Activated CD4-positive, alpha-beta T cell treated with anti-CD3 and anti-CD28 coated beads, Interleukin-2, Interleukin-4, amounts not matched to agents 100 ng/mL and 50 ng/mL, durations not matched to agents 16 hours and 8 hours (primary cell): ENCODE measurements at places on chromosomes 13 and 19.

DNA sequence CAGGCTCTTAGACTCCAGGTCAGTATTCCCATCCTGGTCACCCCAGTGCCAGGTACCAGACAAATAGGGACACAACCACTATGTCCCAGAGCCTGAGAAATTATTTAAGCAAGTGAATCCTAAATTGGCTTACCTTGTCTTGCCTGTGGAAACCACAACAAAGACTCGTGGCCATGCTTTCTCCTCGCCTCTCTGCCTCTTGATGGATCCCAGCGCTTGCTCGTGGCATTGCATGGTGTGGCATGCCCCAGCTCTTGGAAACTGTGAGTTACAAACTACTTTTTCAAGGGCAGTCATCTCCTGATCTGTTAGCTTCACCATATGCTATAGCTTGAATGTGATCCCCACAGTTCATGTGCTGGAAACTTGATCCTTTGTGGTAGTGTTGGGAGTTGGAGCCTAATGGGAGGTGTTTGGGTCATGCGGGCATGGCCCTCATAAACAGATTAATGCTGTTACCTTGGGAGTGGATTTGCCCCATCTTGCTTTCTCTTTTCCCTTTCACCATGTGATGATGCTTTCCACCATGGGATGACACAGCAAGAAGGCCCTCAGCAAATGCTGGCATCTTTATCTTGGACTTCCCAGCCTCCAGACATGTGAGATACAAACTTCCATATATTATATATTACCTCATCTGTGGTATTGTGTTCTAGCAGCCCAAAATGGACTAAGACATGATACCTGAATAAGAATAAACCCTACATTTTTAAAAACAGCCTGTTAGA is 31.2 kb downstream of the SPRYD7 start:
- no peak for DNase-seq

DNA sequence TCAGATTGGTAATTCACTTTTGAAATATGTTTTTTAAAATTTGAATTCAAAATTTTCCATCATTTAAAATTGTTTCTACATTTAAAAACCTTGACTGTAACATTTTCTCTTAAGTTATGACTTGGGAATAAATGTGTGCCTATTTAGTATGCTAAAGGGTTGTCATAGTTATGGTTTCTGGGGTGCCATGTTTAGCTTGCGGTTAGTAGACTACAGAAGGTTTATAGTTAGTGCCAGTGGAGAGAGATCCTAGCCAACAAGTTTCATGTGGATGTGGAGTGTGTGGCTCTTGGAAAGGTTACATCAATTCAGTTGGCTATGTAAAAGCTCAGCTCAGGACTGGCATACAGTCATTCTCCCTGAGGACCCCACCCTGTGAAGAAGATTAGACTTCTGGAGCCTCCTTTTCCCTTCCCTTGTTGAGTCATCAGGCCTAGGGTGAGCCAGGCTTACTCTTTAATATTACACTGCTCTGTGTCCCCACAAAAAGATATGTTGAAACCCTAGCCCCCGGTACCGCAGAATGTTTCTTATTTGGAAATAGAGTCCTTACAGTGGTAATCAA is 20.4 kb downstream of the LMO7 start:
- DNase-seq: no peak

- DNase-seq: no peak
Observed at GRCh38 chr13:76993021-76993420, 1.1 kb downstream of the CLN5 start.

DNA sequence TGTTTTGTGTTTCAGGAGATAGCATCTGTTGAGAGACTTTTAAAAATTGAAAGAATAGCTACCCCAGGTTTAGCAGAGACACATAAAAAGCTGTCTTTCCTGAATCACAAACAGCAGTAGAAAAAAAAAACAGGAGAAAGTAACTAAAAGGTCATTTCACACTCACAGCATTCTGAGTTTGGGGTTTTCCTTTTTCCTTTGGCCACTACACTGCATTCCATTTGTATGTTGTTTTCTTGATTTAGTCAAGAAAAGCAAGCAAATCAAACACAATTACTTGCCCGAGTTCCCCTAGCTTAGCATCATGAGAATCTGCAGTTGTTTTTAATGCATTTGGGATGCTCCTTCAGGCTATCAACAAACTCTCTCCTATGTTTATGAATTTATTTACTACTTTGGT is 161.0 kb downstream of the KCTD12 start:
- no peak for DNase-seq

DNA sequence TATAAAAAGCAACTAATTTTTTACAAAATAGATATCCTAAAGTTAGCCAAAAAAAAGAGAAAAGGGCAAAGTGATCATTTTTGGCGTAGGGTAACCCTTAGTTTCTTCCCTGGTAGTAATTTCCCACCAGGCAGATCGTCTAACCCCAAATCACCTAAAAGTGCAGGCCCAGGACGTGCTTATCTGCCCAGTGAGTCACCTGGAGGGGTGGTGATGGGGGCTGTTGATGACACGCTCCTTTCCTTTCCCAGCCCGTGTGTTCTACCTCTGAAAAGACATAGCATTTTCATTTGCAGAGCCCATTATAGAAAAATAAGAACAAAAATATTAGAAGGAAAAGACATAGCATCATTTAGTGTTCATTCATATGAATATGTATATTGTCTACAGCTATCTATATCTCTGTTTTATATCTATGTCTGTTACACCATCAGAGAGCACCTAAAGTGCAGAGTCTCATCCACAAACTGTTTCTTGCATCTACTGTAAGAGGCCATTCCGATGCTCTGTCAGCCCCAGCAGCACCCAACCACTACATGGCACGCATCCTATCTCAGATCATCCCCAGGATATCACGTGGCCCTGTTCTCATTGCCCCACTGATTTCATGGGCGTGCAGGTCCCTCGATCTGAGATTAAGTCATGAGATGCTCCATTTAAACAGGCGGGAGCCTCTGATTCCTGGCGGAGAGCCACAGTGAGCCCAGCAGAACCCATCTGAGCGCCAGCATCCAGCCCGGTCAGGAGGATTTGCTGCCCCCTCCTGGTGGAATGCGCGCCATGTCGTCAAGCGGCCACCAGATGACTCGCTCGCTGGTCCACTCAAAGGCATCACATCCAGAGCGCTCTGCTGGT is 8.5 kb upstream of the LILRB3 start:
- DNase-seq: peak; percentile 79

- DNase-seq: no peak
Observed at GRCh38 chr13:47420020-47420419, 523.2 kb upstream of the HTR2A start.

- DNase-seq: no peak
Observed at GRCh38 chr13:107275945-107276614, 708.1 kb upstream of the ARGLU1 start.

GRCh38 chr13:97521726-97522125 is 87.8 kb downstream of the RAP2A start:
- DNase-seq: no peak

DNA sequence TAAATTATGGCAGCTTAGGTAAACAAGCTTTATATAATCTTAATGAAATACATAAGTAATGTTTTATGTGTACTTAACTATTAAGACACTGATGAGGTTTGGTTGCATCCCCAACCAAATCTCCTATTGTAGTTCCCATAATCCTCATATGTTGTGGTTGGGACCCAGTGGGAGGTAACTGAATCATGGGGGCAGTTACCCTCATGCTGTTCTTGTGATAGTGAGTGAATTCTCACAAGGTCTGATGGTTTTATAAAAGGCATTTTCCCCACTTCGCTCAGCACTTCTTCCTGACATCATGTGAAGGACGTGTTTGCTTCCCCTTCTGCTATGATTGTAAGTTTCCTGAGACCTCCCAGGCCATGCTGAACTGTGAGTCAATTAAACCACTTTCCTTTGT is 212.7 kb downstream of the DIAPH3 start:
- no peak for DNase-seq

- peak; percentile 20 for DNase-seq
Observed at GRCh38 chr19:5828661-5829566, 10.6 kb downstream of the FUT6 start.

GRCh38 chr13:74920361-74920760 is 561.6 kb downstream of the TBC1D4 start:
- DNase-seq: no peak

GRCh38 chr13:37923236-37923635 is 53.7 kb upstream of the TRPC4 start:
- no peak for DNase-seq

DNA sequence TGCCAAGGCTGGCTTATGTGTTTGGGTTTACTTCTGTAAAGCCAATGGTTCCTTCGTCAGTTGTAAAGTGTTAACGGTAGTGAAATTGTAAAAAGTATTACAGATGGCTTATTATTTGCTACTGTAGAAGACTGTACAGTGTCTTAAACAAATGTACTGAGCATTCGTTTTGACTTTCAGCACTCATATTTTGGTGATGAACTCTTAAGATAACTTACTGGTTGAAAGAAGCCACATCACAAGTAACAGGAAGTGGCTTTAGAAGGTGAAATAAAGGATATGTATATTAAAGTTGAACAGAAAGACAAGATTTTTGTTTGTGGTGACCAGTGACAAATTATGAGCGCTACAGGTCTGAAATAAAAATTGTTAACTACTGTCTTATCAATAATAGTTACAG is 64.2 kb downstream of the URI1 start:
- DNase-seq: peak; percentile 42

- DNase-seq: no peak
Observed at GRCh38 chr13:85277748-85278147, 521.5 kb downstream of the SLITRK6 start.

GRCh38 chr19:43152214-43152613 is 34.1 kb downstream of the PSG5 start:
- DNase-seq: no peak

- no peak for DNase-seq
Observed at GRCh38 chr13:104318121-104318520, 1251.9 kb upstream of the SLC10A2 start.

- no peak for DNase-seq
Observed at GRCh38 chr13:47890146-47890814, 110.8 kb downstream of the SUCLA2 start.

GRCh38 chr19:17294051-17294891 is 9.0 kb downstream of the ABHD8 start:
- DNase-seq: peak; percentile 60

GRCh38 chr19:45502111-45502510 is 3.9 kb downstream of the PPM1N start:
- no peak for DNase-seq

DNA sequence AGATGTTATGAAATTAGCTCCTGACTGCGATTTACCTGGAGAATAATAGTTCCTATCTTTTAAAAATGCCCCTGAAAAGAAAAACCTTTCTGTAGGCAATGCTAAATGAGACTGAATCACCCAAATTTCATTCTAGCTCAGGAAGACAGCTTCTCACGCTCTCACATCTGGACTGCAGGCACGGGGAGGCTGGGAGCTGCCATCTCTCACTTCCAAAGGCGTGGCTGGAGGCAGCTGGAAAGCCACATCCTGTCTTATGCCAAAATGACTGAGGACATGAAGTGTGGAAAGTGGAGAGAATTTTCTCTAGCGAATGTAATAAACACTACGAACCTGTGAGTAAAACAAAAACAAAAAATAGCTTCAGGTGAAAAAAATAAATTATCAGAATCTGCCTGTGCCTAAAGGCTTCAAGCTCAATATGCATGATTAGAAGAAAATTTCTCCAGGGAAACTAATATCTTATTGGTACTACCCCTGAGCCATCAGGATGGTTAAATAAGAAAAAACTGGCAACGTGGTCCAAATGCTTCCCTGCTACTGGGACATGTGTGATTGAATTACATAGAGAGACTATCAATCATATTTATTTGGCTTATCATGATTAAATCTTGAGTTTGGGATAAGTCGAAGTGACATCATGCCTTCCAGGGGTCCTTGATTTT is 58.1 kb upstream of the UBL3 start:
- no peak for DNase-seq

DNA sequence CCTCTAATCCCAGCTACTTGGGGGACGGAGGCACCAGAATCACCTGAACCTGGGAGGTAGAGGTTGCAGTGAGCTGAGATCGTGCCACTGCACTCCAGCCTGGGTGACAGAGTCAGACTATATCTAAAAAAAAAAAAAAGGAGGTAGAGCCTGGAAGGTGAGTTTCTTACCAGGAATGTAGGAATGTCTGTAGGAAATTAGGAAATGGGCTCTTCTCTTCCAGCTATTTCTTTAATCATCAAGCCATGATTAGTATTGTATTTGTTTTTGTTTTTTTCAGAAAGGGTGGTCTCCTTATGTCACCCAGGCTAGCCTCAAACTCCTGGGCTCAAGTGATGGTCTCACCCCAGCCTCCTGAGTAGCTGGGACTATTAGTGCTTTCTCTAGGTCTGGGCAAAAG is 26.3 kb upstream of the SERP2 start:
- no peak for DNase-seq

DNA sequence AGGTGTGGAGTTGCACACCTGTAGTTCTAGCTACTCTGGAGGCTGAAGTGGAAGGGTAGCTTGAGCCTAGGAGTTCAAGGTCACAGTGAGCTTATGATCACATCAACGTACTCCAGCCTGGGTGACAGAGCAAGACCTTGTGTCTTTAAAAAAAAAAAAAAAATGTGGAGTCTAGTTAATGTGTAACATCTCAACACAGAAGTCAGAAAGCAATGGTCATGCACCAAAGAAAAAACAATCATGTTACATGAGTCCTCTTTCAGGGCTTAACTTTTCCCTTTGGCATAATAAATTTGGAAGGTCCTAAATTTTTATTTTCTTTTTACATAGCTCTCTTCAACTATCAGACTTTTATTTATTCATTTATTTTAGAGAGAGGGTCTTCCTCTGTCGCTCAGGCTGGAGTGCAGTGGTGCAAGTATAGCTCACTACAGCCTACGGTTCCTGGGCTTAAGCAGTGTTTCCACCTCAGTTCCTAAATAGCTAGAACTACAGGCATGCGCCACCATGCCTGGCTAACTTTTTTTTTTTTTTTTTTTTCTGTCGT is 22.3 kb downstream of the SETDB2 start:
- DNase-seq: no peak
